ENCODE measurements at places on chromosomes 3 and 15.

GRCh38 chr3:76505202-76505845 is 534.6 kb upstream of the ROBO2 start:
- DNase-seq: no peak

GRCh38 chr15:40618906-40619305 is 24.9 kb downstream of the KNL1 start:
- DNase-seq: no peak

DNA sequence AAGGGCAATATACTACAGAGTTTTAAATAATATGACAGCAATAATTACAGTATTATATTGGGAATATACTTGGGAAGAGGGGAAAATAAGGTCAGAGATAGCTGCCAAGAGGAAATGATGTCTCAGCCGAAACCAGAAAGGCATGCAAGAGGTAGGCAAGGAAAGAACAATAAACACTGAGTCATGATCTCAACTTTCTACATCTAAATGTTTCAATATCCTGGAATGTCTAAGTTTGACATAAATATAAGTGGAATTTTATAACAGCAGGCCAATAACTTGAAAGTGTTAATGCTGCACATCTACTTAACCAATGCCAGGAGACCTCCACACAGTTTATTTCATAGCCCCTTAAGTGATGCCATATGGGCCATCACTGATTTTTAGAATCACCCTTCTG is 99.8 kb upstream of the CPNE4 start:
- no peak for DNase-seq

GRCh38 chr3:145519398-145520047 is 641.5 kb downstream of the PLOD2 start:
- DNase-seq: no peak

GRCh38 chr3:42339321-42339720 is 71.1 kb downstream of the LYZL4 start:
- DNase-seq: no peak
